ENCODE measurements at places on chromosomes 6 and 20. TPM values are rescaled to one million over a fixed set of nuclear protein-coding genes. Genes with fewer than 3 reads are reported as not detected.

MYO6 gene
- total RNA-seq = 4.4 TPM

RSPH4A gene
- 0.39 TPM for total RNA-seq

TXLNB gene
- total RNA-seq = 1.6 TPM

RAB22A gene
- total RNA-seq = 23.6 TPM

KHDC1 gene
- total RNA-seq = 1.7 TPM

SLC17A1 gene
- 0.19 TPM for total RNA-seq

SLA2 gene
- total RNA-seq = 28.7 TPM

C6orf15 gene
- not detected for total RNA-seq

SEMG1 gene
- total RNA-seq = not detected

JPH2 gene
- not detected for total RNA-seq

SYCP2 gene
- total RNA-seq = 5.4 TPM

NRSN1 gene
- total RNA-seq = not detected

Measured in CD4-positive, alpha-beta memory T cell (primary cell).